Nephron progenitor cell (in vitro differentiated cells): ENCODE measurements at places on chromosomes 7 and 10.

DNA sequence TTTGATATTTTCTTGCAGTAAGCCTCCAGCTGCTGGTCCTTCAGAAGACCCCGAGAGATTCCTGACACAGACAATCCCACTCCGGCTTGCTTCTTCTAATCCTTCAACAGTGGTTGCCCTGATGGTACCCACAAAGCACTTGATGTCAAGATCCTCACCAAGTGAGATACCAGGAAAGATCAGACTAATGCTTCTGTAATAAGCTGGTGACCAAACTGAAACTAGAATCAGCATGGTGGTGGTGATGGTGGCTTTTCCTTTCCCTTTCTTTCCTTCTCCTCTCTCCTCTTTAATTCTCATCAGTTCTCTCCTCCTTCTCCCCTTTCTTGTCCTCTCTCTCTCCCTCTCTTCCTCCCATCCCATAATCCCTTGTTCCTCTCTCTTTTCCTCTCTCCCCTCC is 25.8 kb upstream of the CASD1 start:
- no peak for DNase-seq

- no peak for DNase-seq
These were observed 1.8 kb downstream of the PON3 start for GRCh38 chr7:95394370-95394769.

DNA sequence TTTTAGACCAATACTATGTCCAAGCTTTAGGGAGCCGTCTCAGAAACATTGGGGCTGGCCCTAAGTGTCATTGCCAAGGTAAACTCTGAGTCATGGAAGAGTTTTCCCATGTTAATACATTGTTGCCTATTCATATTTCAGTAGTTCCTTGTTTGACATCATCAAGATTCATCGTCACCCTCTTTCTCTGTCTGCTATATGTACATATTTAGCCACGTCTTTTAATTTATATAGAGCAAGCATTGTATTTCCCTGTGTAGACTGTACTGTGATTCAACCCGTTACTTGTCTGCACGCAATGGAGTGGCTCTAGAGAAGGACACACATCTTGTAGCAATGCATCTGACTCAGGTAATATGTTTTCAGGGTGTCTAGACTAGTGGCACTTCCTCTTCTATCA is 217.9 kb upstream of the TPK1 start:
- no peak for DNase-seq

- no peak for DNase-seq
These were observed 58.5 kb downstream of the TRUB1 start for GRCh38 chr10:114996542-114996941.

- DNase-seq, result no peak
These were observed 218.4 kb upstream of the SEMA3D start for GRCh38 chr7:85405016-85405902.

GRCh38 chr7:64308016-64308270 is 5.8 kb upstream of the ZNF736 start:
- no peak for DNase-seq

DNA sequence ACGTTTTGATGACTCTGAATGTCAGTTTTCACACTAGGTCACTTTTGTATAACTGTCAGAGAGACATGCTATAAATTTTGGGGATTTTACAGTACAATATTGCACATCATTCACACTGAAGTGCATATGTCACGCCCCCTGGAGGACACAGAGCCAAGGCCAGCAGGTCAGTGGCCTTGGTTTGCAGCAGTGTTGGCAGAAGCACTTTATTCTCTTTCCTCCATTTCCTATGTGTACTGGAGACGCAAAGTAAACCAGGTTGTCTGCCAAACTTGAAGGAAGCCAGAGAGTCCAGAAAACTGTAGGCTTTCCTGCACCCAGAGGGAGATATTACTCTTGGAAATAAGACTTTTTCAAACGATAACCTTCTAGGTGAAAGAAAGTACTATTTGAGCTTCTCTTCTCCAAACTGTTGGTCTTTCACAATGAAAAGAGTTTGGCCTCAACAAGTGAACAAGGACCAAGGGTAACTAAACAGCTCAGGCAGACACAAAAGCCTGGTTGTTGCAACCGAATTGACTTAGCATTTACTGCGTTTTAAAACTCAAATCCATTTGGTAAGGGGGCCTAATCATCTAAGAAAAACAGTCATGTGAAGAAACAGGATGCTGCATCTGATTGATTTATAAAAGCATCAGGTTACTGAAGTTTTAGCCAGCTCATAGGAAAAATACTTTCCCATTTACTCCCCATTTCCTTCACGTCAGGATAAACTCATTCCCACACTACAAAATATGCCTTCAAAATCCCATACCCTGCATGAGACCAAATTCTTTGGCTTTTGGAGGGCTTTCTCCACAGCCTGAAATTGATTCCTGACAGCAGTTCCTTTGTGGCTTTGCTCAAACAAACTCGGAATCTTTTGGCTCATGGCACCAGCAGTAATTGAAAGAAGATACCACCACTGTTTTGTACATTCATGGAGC is 83.0 kb upstream of the SEC61G start:
- DNase-seq, result peak; percentile 16

DNA sequence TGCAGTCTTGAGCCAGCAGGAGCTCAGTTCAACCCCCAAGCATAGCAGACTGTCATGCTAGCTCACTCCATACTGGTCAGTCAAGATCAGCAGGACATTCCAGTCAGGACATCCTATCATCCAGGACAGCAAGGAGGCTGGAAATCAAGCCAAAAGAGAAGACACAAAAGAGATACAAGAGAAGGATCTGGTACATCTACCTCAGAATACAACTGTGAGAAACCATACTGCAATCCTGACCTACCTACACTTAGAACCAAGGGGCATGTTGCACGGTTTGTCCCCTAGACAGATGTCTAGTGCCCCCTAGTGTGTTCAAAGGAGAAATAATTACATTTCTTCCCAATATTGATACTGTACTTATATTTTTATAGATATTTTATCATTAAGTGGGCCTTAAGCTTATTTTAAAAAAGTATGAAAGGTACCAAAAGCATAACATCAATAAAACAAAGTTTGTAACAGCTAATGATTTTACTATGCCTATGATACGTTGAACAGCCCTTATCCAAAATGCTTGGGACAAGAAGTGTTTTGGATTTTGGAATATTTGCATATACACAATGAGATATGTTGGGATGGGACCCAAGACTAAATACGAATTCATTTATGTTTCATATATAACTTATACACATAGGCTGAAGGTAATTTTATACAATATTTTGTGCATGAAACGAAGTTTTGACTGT is 26.7 kb downstream of the ERCC6 start:
- DNase-seq, result peak; percentile 12

GRCh38 chr7:19066170-19066569 is 51.3 kb downstream of the TWIST1 start:
- no peak for DNase-seq

DNA sequence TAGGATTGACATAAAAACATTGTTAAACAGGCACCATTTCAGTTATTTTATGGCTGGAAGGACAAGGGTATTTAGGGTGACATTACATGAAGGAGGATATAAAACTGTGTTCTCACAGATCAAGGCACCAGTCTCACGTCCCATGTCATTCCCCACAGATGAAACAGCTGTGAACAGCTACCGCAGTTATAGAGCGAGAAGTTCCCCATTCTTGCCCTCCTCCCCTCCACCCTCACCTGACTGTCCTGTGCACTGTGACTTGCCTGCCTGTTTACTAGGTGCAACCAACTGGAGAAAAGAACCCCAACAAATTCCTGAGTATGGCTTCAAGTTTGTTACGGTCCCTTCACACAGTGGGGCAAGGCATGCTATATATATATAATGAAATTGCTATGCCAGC is 141.6 kb downstream of the SND1 start:
- no peak for DNase-seq

DNA sequence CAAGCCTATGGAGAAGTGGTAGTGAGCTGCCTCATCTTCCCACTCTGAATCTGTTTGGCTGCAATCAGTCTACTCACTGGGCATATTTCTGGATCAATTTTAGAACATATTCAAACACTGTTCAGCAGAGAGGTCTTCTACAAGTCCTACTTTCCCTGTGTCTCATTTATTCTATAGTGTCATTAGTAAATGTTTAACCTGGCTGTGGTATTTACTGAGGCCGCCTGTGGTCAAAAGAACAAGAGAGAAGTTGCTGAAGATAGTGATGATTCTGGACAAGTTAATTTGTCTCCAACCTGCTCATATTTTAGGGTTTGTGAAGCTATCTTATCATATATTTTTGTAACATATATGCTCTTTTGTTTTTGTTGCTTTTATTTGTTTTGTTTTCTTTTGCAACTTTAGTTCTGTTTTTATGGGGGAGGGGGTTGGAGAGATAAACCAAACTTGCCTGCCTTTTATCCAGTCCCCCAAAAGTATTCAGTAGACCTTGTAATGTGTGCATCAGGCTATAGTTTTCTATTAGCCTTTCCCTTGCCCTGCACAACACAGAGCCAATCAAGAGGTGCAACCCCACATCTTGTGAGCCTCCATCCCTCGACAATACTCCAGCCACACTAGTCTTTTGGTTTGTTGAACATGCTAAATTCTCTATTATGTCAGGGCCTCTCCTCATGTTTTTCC is 362.8 kb upstream of the MBL2 start:
- DNase-seq, result no peak

- no peak for DNase-seq
These were observed 106.1 kb downstream of the PRKCQ start for GRCh38 chr10:6473901-6474370.

DNA sequence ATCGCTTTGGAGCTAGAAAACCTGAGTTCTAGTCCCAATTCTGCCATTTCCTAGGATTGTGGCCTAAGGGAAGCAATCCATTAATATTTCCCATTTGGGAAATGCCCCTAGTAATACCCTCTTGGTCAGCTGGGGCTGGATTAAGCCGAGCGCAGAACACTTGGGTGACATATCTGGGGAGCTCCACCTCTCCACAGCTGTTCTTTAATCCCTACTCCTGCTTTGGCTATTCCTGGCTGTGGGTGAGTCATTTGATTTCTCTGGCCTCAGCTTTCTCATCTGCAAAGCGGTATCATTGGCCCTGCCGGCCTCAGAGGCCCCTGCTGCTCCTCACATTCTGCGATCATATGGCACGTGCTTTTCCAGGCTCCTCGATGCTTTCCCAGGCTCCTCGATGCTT is 108.3 kb downstream of the BUB3 start:
- DNase-seq, result no peak

DNA sequence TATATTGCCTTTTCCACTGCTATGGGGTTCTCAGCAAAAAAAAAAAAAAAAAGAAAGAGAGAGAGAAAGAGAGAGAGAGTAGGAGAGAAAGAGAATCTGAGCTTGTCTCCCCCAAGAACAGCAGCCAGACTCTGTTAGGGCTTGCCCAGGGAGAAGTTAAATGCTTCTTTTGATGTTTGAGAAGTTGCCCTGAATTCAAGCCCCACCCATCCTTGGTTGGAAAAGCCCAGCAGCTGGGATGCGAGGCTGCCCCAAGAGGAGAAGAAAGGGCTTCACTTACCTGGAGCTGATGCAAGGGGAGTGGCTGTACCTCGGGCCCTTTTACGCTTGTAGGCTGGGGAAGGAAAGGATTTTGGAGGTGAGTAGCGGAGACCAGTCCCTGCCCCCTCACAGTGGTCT is 20.9 kb upstream of the MGMT start:
- DNase-seq, result no peak

- no peak for DNase-seq
These were observed 299.3 kb downstream of the SFMBT2 start for GRCh38 chr10:7111561-7111960.

DNA sequence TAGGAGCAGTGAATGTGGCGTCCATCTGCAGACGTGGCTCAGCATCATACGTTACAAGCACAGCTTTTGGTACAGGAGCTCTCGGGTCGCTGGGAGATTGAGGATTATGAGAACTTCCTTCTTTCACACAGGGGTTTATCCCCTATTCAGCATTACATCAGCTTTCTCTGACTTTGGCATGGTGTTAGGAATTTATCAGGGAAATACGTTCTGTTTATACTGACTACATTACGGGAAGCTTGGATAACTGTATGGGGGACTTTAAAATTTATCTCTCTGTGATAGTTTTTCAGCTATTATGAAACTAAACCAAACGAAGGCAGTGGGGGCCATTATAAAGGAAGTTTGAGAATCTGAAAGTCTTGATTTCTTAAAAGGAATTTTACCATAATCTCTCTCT is 110.1 kb upstream of the INSYN2A start:
- no peak for DNase-seq

DNA sequence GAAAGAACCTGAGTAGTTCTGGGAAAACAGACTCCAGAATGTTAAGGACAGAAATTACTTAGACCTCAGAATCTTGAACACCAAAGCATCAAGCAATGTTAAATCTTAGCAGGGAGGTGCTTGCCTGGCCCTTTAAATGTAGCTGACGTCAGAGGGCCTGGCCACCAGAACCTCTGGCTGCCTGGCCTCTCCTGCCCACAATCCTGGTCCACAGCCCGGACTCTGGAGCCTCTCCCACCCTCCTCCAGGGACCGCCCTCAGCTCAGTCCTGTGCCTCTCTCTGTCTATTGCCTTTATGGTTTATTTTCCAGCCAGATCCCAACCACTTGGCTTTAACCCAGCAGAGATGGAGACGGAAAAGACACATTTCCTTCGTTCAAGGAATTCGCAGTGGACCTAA is 42.2 kb upstream of the EGR2 start:
- no peak for DNase-seq

GRCh38 chr7:150964593-150965111 is 13.5 kb downstream of the KCNH2 start:
- no peak for DNase-seq

DNA sequence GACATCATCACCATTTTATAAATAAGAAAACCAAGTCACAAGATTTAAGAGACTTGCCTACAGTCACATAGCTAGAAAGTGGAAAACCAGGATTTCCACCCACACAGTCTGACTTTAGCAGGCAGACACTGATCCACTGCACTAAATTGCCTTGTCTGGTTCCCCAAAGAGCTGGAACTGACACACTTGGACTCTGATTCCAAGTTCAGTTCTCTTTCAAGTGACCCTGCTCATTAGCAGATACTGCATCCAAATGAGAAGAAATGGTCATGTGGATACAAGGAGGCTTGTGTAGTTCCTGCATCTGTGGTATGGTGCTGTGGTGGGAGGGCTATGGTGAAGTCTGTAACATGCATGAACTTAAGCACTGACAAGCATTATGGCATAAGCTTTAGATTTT is 180.1 kb upstream of the MKLN1 start:
- no peak for DNase-seq

GRCh38 chr10:57679916-57680315 is 587.8 kb downstream of the IPMK start:
- no peak for DNase-seq

GRCh38 chr7:75983471-75984129 is 10.8 kb downstream of the TMEM120A start:
- DNase-seq, result no peak
